ENCODE measurements at places on chromosomes 1 and 21. TPM values are rescaled to one million over a fixed set of nuclear protein-coding genes. Genes with fewer than 3 reads are reported as not detected.

- no peak overlapping the region for H3K4me3 ChIP-seq
- H3K27me3 ChIP-seq: no peaks in the 10 kb centered on the region
- H3K4me1 ChIP-seq: peaks cover 88% of the 10 kb centered on the region
- H3K27ac ChIP-seq: peak overlapping the region; percentile 79
- no peaks in the 10 kb centered on the region for H3K36me3 ChIP-seq
Measured at GRCh38 chr1:202200112-202200548, 6.5 kb downstream of the LGR6 start.

DNA sequence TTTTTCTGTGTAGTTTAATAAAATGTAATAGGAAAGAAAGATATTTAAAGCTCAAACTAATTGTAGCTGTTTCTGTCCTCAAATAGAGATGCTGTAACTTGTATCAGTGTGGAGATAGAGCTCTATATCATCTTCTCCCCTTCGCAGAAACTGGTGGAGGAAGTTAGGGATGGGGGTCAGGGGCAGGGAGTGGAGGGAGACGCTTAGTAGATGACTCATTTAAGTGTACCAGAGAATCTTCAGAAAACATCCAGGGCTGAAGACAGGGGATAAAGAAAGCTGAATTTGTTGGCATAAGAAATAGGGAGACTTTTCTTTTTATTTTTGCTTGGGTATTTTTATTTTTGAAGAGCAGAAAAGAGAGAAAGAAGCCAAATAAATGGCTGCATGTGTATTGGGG, 282.6 kb upstream of the DPYD start:
- DNase-seq: no peak
- no peaks in the 10 kb centered on the region for H3K27me3 ChIP-seq
- H3K27ac ChIP-seq: no peak overlapping the region
- no peaks in the 10 kb centered on the region for H3K36me3 ChIP-seq
- no peaks in the 10 kb centered on the region for H3K4me1 ChIP-seq

DNA sequence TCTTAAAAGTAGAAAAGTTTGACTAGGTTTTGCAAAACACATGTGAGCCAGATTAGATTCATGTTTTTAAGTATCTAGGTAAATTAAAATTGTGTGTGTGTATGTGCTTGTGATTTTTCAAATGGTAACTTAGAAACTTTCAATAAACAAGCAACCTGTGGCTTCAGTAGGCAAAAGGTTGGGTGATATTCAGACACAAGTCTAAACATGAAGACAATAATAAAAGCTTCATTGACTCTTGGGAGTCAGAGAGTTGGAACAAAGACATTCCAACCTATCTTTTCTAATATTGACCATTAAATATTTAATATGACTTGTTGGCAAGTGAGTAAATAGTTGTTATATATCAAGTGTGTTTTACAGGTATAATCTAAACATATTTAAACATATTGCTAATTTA, 1049.6 kb upstream of the ADGRL4 start:
- no peaks in the 10 kb centered on the region for H3K4me1 ChIP-seq
- H3K4me3 ChIP-seq: no peak overlapping the region
- H3K27ac ChIP-seq: no peak overlapping the region
- no peaks in the 10 kb centered on the region for H3K27me3 ChIP-seq
- no peak for DNase-seq
- H3K36me3 ChIP-seq: no peaks in the 10 kb centered on the region

GRCh38 chr1:60541831-60542532, 468.4 kb upstream of the C1orf87 start:
- no peaks in the 10 kb centered on the region for H3K36me3 ChIP-seq
- no peak for DNase-seq
- H3K27me3 ChIP-seq: no peaks in the 10 kb centered on the region
- no peak overlapping the region for H3K27ac ChIP-seq

- no peak overlapping the region for H3K27ac ChIP-seq
- no peaks in the 10 kb centered on the region for H3K36me3 ChIP-seq
- no peaks in the 10 kb centered on the region for H3K4me1 ChIP-seq
- no peak for DNase-seq
- no peaks in the 10 kb centered on the region for H3K27me3 ChIP-seq
Measured at GRCh38 chr1:7010534-7011200, 225.4 kb downstream of the CAMTA1 start.

DNA sequence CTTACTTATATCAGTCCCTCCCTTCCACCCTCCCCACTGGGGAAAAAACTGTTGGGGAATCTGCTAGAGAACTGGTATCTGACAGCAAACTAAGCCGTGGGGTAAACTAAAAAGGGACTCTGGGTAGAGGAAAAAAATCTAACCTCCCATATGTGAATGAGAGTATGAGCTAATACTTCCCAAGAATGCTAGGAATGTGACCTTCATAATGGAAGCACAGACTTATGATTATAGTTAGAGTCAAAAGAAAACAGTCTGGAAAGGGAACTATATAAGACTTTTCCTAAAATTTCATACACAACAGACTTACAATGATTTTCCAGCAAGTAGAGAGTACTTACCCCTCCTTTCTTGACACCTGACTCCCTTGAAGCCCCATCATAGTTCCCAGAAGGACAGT, 23.0 kb upstream of the RBBP5 start:
- peaks cover 21% of the 10 kb centered on the region for H3K36me3 ChIP-seq
- H3K27ac ChIP-seq: no peak overlapping the region
- peaks cover 8% of the 10 kb centered on the region for H3K4me1 ChIP-seq
- no peak for DNase-seq
- no peaks in the 10 kb centered on the region for H3K27me3 ChIP-seq
- H3K4me3 ChIP-seq: no peak overlapping the region

- no peaks in the 10 kb centered on the region for H3K27me3 ChIP-seq
- H3K4me3 ChIP-seq: no peak overlapping the region
- no peak for DNase-seq
Measured at GRCh38 chr1:110288111-110288510, 51.1 kb upstream of the RBM15 start.

GRCh38 chr1:28118640-28119307, 30.4 kb upstream of the EYA3 start:
- no peaks in the 10 kb centered on the region for H3K27me3 ChIP-seq
- H3K27ac ChIP-seq: no peak overlapping the region
- H3K4me1 ChIP-seq: peaks cover 19% of the 10 kb centered on the region
- DNase-seq: no peak
- no peaks in the 10 kb centered on the region for H3K36me3 ChIP-seq

GRCh38 chr1:12336413-12336812, 106.6 kb downstream of the VPS13D start:
- no peak for DNase-seq
- no peak overlapping the region for H3K27ac ChIP-seq

DNA sequence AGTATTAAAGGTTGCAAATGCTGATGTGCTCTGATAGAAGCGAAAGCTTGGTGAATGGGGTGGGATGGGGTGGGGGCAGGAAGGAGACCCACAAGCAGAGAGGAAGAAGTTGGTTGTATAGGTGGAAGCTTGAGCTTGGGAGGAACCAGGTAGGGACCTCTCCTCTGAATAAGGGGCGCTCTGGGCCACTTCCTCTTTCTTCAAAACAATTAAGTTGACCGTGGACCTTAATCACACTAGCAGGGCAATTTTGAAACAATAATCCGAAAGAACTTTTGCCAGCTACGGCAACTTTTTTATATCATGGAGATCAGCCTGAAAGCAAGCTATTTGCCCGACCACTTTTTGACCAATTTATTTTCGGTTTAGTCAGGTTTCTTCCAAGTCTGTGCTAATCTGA, 1.9 kb upstream of the DYRK1A start:
- no peak for DNase-seq
- no peaks in the 10 kb centered on the region for H3K36me3 ChIP-seq
- peaks cover 19% of the 10 kb centered on the region for H3K4me1 ChIP-seq
- H3K27ac ChIP-seq: peak overlapping the region; percentile 34
- no peak overlapping the region for H3K4me3 ChIP-seq

DNA sequence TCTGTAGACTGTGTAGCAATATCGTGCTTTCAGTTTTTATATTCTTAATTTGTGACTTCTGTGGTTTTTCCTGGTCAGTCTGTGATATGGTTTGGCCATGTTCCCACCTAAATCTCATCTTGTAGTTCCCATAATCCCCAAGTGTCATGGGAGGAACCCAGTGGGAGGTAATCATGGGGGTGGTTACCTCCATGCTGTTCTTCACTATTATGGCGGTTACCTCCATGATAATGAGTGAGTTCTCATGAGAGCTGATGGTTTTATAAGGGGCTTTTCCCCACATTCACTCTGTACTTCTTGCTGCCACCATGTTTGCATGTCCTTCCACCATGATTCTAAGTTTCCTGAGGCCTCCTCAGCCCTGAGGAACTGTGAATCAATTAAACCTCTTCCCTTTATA, 169.8 kb downstream of the LEPR start:
- no peaks in the 10 kb centered on the region for H3K27me3 ChIP-seq
- no peak for DNase-seq
- H3K27ac ChIP-seq: no peak overlapping the region

GRCh38 chr21:43282358-43283120, 113.7 kb downstream of the CRYAA start:
- H3K27me3 ChIP-seq: no peaks in the 10 kb centered on the region
- H3K4me3 ChIP-seq: no peak overlapping the region
- no peak overlapping the region for H3K27ac ChIP-seq
- H3K4me1 ChIP-seq: no peaks in the 10 kb centered on the region
- H3K36me3 ChIP-seq: no peaks in the 10 kb centered on the region
- no peak for DNase-seq

GRCh38 chr1:93695411-93696005, 13.9 kb upstream of the BCAR3 start:
- no peak for DNase-seq
- no peaks in the 10 kb centered on the region for H3K36me3 ChIP-seq
- H3K27me3 ChIP-seq: no peaks in the 10 kb centered on the region
- H3K4me3 ChIP-seq: no peak overlapping the region
- no peak overlapping the region for H3K27ac ChIP-seq

Gene CFAP74
- not detected for total RNA-seq

Gene HLX
- total RNA-seq: 1.0 TPM

Gene AVPR1B
- not detected for total RNA-seq

Gene MCL1
- total RNA-seq: 1,396 TPM

Gene KCNJ15
- total RNA-seq: not detected

Gene SLC44A5
- total RNA-seq: not detected
